ENCODE measurements at places on chromosomes 2 and 18.

DNA sequence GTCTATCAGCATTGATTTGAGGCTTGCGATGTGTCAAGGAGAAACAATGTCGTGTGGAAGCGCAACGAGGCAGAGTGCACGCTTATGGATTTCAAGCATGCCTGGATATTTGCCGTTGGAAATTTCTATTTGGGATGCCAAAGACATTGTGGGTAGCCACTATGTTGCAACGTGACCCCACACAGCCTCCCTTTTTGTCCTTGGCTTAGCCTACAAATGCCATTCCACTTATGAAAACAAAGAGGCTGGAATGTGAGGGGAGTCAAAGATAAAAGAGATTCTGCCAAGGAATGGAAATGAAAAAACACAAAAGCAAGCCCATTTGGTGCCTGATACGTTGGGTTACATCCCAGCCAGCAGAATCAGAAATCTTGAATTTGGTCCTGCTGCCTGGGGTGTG, 721.2 kb downstream of the GALR1 start:
- DNase-seq, result no peak

DNA sequence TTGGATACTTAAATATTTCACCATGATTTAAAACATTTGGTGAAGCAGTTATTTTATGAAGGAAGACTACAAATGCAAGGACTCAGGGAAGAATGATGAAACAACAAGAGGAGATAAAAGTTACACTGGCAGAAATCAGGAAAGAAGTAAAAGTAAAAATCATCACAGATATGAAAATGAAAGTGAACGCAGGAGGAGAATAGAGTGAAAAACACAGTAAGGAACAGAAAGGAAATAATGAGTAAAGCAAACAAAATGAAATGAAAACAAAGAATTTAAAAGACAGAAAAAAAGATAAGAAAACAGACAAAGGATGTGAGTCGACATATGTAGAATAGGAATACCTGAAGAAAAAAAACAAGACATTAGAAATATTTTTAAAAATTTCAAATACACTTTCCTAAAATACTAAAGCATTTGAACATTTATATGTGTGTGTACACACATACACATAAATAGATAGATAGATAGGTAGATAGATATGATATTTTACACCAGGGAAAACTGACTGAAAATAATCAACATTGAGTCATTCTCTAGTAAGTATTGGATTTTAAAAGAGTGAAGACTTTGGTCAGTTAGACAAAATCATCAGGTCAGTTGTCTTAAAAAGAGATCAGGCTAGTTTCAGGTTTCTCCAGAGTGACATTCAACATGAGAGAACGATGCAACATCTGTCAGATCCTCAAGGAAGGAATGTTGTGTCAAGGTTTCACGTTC, 12.1 kb upstream of the KDSR start:
- no peak for DNase-seq

- no peak for DNase-seq
Observed at GRCh38 chr2:33278245-33278943, 198.1 kb upstream of the RASGRP3 start.

DNA sequence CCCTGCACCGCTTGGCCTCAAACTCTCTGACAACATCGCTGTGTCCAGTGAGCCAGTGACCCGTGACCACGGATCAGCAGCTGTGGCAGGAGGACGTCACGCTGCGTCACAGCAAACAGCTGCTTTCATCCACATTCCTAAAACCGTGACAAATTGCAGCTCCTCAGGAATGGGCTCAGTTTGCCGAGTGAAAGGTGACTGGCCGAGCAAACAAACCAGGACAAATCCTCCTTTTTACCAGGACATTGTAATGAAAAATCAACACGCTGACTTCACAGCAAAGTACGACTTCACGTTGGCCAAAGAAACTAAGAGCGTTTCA, 57.6 kb downstream of the PXDN start:
- no peak for DNase-seq

GRCh38 chr2:197071790-197072436, 145.4 kb upstream of the PGAP1 start:
- no peak for DNase-seq

GRCh38 chr2:486371-486770, 190.8 kb downstream of the TMEM18 start:
- peak; percentile 38 for DNase-seq

DNA sequence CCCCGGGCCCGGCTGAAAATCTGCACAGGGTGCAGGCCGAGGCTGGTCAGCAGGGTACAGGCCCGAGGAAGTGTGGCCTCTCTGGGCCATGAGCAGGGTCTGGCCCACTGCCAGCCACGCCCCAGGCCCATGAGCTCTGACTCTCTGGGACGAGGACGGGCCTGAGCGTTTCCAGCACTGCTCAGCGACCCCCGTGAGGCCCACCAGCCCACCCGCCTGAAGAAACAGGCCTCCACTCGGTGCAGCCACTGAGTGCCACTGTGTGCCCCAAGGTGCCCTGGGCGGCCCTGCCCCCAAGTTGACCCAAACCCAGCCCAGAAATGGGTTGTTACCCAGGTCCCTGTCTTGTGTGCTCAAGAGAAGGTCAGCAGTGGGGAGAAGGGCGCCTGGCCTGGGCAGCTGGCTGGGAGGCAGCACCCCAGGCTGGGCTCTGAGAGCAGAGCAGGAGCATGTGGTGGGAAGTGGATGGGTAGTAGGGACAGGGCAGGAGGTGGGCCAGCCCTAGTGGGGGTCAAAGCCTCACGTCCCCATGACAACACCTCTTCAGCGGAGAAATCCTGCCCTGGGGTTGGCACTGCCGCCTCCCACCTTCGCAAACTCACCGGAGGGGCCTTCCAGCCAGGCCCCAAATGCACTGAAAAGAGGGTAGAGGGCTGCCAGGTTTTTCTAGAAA, 2.1 kb upstream of the SNED1 start:
- no peak for DNase-seq

GRCh38 chr2:201952187-201952586, 81.5 kb upstream of the FZD7 start:
- DNase-seq, result no peak

- no peak for DNase-seq
Observed at GRCh38 chr2:27070653-27071276, 689 bp downstream of the OST4 start.

DNA sequence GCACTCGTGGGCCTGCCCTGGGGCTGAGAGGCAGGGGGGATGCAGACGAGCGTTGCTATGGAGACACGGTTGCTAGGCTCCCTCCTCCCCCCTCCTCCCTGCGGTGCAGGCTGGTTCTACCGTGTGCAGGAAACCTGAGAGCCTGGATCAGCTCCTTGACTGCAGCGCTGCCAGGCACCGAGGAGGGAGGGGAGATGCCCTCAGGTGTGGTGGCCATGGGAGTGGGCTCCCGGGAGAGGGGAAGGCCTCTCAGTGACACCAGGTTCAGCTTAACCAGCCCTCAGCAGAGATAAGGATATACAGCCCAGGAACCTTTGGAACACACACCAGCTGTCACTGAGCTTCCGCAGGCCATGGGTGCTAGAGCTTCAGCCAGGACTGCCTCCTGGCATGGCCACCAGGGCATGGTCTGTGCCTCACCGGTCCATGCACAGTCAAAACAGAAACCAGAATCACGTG, 124.4 kb upstream of the PXDN start:
- no peak for DNase-seq

GRCh38 chr2:96540136-96540535, 3.6 kb downstream of the ARID5A start:
- peak; percentile 14 for DNase-seq

- DNase-seq, result no peak
Observed at GRCh38 chr2:236866542-236867340, 218.9 kb upstream of the COPS8 start.

- DNase-seq, result no peak
Observed at GRCh38 chr2:85590950-85591349, 4.6 kb upstream of the RNF181 start.

- no peak for DNase-seq
Observed at GRCh38 chr2:24435391-24436316, 55.4 kb upstream of the NCOA1 start.

- DNase-seq, result peak; percentile 17
Observed at GRCh38 chr2:160252278-160252887, 52.3 kb upstream of the ITGB6 start.

DNA sequence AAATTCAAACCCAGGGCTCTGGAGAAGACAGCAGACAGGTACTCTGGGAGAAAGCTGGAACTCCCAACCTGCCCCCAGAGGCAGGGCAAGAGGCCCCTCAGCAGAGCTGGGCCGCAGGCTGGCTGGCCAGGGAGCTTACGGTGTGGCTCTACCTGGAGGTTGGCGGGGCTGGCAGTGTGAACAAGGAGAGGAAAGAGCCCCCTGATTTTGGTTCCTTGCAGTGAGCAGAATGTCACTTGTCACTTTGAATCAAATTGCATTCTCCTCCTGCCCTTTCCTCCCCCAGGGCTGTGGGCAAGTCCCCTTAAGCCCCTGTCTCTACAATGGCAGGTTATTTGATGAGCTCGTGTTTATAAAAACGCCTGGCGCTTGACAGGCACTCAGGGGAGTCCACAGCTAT, 32.6 kb downstream of the MYO7B start:
- DNase-seq, result no peak

DNA sequence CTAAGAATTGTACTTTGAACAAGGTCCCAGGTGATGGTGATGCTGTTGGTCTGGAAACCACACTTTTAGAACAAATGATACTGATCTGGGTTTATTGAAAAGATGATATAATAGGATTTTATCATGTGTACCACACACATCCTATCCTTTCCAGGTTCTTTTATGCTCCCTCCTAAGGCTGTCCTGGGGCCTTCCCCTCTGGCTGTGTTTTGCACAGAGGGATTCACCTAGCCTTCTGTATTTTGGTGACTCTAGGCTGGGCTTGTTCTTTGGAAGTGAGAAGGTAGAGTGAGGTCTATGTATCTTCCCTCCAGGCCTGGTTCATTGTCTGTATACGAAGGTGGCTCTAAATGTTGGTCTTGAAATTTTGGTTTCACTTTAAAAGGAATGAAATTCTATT, 12.7 kb downstream of the ANXA4 start:
- DNase-seq, result no peak

GRCh38 chr2:163253621-163254285, 415.2 kb upstream of the KCNH7 start:
- DNase-seq, result no peak

DNA sequence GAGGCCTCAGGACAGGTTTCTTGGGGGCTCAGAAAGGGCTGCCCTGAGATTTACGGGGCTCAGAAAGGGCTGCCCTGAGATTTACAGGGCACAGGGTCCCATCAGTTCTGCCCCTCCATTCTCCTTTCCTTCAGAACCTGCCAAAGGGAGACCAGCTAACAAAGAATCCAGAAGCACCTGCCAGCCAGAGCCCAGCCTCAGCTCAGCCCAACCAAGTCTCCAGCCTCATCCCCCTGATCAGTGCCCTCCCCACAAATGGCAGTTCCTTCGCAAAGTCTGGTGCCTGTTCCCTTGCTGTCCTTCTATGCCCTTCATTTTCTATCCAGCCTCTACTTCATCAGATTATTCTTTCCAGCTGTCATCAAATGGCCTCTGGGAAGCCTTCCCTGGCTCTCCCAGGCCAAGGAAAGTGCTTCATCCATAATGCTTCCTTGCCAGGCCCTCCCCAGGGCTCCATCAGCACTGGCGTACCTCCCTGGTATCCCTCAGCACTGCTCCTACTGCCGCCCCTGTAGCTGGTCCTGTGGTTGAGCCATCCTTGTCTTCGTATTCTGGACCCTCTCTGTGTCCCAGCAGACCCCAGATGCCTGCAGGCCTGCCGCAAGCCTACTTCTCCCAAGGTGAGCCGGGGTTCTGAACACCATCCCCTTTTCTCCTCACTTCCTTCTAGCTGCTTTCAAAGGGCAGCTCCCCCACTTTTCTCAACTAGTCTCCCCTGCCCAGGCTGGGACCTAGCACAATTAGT, 96.2 kb upstream of the EPAS1 start:
- no peak for DNase-seq

DNA sequence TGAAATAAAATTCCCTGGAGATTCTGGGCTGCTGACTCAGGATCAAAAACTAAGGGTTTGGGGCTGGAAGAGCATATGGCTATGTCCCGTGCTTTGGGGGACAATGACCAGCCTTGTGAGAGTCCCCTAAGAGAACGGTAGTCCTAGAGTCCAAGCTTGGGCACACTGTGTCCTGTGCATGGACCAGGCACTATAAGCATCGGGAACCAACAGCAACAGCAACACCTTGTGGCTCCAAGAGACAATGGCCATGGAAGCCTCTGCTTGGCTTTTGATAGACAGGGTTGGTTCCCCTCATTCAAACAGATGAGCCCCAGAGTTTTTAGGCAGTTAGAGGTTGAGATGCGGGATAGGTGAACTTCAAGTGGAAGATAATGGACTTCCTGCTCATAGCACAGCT, 294.4 kb upstream of the CHAC2 start:
- peak; percentile 19 for DNase-seq

Measured in RPMI8226 (cell line).